Fibroblast of villous mesenchyme (primary cell): ENCODE measurements at places on chromosomes 13 and 19. TPM values are rescaled to one million over a fixed set of nuclear protein-coding genes. Genes with fewer than 3 reads are reported as not detected.

The SIRT6 gene
- 10.4 and 10.6 TPM in 2 replicates for total RNA-seq

The PRODH2 gene
- total RNA-seq: not detected in 2 replicates

The GPR42 gene
- total RNA-seq: not detected in 2 replicates

The COMP gene
- under 0.01 TPM in 1 of 2 replicates, not detected in the other for total RNA-seq
